ENCODE measurements at places on chromosomes 1 and 21.

- no peak for DNase-seq
These were observed 110.3 kb upstream of the TSPAN2 start for GRCh38 chr1:115199416-115200132.

- DNase-seq = no peak
These were observed 3.7 kb downstream of the IRF6 start for GRCh38 chr1:209802117-209802779.

DNA sequence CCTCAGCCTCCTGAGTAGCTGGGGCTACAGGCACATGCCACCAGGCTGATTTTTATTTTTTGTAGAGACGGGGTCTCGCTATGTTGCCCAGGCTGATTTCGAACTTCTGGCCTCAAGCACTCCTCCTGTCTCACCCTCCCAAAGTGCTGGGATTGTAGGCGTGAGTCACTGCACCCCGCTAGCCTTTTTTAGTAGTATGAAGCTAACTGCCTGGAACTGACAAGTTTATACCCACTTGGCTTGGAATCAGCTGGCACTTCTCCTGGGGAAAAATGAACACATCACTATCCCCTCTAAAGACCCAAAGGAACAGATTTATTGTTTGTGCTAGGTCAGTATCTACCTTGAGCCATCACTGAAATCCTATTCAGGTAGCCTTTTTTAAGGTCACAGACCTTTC, 19.0 kb downstream of the TMEM63A start:
- no peak for DNase-seq

GRCh38 chr1:46804027-46804889, 5.4 kb downstream of the CYP4B1 start:
- no peak for DNase-seq

DNA sequence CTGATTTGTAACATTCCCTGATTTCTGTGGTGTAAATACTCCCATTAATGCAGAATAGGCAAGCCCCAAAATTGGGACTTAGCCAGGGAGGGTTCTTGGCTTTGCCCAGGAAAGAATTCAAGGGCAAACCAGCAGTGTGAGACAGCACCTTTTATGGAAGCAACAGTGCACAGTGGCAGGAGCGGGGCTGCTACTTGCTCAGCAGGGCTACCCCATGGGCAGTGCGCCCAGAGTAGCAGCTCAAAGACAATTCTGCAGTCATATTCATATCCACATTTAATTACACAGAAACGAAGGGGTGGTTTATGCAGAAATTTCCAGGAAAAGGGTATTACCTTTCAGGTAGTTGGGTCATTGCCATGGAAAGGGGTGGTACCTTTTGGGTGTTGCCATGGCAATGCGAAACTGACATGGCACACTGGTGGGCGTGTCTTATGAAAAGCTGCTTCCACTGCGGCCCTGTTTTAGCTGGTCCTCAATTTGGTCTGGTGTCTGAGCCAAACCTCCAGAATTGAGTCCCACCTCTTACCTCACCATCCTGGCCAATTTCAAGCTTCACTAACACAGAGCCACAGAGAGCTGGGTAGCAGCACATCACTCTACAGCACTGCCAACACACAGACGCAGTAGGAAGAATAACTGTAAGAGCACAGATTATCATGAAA, 35.9 kb downstream of the FHAD1 start:
- DNase-seq = no peak

DNA sequence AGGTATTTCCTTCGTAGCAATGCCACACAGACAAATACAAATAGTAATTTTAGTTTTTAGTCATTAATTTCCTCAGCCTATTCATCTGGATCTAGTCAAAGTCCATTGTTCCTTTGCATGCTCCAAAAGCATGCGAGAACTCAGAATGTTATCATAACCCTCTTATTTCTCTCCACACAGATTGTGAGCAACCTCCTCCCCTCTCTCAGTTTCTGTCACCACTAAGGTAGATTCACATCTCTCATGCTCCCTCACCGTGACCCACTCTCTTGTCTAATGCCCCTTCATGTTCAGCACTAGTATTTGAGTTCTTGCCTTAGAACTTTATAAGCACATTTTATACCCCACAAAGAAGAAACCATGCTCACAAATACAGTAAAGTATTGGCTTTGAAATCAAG, 582.4 kb downstream of the PLA2G4A start:
- no peak for DNase-seq

GRCh38 chr1:172041742-172042141, 200.4 kb downstream of the DNM3 start:
- no peak for DNase-seq

DNA sequence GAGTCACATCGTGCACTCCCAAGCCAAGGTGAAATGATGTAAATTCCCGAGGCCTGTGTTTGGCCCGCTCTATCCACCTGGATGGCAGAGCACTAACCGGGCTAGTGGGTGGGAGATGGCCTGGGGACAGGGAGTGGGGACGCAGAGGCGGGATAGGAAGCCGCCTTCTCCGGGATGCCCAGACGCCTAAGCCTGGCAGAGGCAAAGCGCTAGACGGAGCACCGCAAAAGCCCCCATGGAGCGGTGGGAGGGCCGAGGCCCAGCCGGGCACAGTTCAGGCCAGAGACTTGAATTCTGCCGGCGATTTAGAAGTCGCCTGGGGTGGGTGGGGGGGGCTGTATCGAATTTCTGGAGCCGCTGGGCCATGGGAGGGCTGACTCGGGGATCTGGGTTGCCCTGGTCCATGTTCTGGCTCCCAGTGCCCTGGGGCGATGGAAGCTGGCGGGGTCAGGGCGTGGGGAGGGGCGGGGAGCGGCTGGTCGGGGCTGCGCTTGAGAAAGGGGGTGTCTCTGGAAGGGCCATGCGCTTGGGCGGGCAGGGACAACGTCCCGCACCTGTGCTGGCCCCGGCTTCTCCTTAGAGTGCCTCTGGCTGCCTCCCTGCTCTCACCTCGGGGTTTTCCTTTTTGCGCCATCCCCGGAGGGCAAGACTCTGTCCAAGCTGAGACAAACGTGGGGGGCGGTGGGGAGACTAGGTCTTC, 28.0 kb downstream of the KIAA2013 start:
- DNase-seq = no peak

- DNase-seq = no peak
These were observed 56.5 kb downstream of the CAMSAP2 start for GRCh38 chr1:200795156-200795555.

DNA sequence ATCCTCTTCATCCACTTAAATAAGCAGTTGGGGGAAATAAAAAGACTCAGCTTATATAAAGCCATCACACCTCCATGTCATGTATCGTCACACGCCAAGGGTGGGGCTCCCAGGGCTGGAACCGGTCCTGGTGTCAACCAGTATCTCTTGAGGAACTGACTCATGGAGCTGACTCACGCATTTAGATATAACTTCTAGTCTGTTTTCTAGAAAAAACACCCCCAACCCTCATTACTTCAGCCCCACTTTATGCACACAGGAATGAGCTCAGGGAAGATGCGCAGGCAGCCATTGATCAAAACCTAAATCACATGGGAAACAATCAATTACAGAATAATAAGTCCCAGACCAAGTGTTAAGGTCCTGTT, 6.9 kb upstream of the IL22RA1 start:
- no peak for DNase-seq

DNA sequence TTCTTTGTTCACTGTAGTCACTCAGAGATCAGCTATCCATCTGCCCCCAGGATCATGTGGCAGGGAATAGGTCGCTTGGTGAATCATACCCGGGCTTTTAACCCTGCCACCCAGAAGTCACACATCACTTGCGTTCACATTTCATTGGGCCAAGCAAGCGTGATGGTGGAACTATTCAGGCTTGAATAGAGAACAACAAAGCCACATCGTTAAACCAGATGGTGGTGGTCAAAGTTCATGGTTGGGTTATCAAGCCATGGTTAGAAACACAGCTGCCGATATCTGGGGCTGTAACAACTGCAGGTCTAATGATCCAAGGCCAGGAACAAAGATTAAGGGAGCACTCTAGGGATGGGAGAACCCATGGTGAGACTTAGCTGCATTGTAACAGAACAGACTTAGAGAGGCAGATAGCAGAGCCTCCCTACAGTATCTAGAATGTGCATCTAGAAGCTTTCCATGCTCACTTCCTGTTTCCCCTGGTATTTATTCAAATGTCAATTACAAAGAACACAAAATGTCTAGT, 40.0 kb upstream of the PTPRC start:
- DNase-seq = no peak

GRCh38 chr1:177065430-177065829, 99.1 kb downstream of the ASTN1 start:
- no peak for DNase-seq

DNA sequence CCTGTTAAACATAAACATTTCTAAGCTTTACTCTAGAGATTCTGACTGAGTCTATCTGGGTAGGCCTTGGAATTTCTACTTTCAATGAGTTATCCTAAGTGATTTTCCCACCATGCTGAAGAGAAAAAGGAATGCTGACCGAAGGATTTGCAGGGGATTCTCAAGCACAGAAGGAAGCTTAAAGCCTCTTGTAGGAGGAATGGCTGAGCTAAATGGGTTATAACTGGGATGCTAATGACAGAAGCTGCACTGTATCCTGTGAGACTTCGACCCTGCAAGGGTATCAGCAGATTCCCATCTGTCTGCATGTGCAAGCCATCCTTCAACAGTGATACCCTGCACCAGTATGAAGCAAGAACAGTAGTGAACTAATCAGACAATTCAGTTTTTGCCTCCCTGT, 35.4 kb downstream of the SLC35D1 start:
- DNase-seq = no peak

DNA sequence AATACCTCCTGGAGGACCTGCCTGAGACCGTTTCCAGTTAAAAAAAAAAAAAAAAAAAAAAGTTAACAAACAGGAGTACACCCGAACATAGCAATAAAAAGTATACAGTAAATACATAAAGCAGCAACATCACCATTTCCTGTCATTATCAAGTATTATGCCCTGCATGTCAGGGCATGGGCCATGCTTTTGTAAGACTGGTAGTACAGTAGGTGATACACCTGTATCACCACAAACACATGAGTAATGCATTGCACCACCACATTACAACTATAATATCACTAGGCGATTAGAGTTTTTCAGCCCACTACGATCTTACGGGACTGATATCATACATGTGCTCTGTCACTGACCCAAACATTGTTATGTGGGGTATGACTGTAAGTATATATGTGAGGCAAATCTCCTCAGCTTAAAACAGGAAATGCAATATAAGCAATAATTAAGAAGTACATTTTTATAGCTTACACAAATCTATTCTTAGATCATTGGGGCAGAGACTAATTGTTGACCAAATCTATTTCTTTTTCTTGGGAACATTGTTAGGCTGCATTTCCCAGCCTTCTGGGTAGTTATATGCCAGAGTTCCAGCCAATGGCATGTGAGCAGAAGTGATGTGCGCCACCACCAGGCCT, 98.1 kb downstream of the PLD5 start:
- DNase-seq = no peak

- DNase-seq = no peak
These were observed 31.1 kb upstream of the HSD3B1 start for GRCh38 chr1:119475866-119476439.

All from activated gamma-delta T cell treated with Interleukin-2 at 50 U/mL for 16 hours (primary cell).